ENCODE measurements at places on chromosomes 16 and 17.
A peak's percentile ranks its signal among the peaks of the same experiment; 100 is the strongest.

DNA sequence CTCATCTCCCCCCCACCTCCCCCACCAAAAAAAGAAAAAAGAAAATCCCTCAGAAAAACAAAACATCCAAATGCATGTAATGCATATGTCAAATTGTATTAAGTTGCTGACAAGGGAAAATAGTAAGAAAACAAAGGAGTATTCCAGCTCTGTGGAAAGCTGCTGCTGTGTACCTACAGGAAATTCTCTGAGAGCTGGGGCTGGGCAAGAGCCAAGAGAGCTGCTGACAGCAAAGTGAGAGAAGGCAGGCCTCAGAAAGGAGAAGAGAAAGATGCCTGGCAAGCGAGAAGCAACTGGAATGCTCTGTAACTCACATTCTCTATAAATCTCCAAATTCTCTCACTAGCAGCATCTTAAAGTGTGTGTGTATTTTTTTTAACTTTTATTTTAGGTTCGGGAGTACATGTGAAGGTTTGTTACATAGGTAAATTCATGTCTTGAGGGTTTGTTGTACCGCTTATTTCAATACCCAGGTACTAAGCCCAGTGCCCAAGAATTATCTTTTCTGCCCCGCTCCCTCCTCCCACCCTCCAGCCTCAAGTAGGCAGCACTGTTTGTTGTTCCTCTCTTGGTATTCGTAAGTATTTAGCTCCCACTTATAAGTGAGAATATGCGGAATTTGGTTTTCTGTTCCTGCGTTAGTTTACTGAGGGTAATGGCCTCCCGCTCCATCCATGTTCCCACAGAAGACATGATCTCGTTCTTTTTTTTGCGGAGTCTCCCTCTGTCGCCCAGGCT lies 24.4 kb downstream of the CNTROB start:
- no peak for DNase-seq

DNA sequence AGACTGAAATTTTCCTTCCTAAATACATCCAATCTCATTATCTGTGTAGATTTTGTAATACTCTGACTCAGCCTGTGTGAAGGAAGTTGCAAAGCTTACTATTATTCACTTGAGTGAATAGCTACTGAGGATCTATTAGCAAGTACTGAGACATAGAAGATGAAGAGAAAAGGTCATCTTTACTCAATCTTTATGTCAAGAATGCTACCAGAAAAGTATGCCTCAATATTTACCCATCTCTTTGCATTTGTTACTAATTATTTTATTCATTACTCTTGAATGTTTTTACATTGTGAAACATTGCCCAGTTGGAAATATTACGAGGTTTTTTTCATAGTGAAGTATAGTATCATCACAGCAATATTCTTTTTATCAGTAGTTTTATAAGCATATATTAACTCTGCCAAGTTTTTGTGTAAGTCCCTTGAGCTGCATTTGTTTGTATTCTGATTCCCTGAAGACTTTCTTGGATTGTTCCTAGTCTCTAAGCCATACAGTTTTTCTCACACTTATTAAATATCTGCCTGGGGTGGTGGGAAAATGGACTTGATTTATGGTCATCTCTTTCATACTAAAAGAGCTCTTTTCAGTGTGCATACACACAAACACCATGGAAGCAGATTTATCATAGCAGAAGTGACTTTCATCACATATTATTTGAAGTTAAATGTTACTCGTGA lies 110.4 kb downstream of the MRTFB start:
- DNase-seq: no peak

GRCh38 chr17:40303708-40304551 lies 5.0 kb upstream of the RARA start:
- DNase-seq: no peak

DNA sequence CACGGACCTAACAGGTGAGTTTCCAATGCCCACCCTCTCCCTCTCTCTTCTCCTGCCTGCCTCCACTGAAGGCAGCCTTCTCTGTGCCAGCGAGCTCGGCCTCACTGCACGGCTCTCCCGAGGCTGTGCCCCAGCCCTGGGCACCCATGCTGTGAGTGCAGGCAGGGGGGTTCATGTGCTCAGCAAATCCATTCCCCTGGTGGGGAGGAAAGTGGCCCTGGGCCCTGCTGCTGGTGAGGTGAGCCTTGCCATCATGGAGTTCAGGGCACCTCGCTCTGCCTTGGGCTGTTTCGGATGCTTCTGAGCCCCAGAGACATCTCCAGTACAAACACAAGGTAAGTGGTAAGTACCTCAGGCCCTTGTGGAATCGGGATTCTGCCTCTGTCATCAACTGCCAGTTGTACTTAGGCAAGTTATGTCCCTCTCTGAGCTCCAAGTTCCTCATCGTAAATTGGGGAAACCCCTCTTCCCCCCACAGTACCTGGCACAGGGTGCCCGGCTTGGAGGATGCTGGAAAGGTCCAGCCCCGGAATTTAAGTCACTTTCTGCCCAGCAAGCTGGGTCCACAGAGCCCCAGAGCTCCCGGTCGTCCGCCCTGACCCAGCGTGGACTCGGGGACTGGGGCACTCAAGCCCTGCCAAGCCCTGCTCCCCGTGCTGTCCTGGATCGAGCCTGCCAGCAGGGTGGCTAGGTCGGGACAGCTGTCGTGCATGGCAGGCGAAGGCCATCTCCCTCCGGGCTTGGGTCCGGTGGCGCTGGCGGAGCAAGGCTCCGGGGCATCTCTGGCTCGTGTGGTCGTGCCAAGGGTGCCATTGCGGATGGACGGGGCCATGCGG lies 684 bp upstream of the NUDT16L1 start:
- DNase-seq: peak; percentile 18

DNA sequence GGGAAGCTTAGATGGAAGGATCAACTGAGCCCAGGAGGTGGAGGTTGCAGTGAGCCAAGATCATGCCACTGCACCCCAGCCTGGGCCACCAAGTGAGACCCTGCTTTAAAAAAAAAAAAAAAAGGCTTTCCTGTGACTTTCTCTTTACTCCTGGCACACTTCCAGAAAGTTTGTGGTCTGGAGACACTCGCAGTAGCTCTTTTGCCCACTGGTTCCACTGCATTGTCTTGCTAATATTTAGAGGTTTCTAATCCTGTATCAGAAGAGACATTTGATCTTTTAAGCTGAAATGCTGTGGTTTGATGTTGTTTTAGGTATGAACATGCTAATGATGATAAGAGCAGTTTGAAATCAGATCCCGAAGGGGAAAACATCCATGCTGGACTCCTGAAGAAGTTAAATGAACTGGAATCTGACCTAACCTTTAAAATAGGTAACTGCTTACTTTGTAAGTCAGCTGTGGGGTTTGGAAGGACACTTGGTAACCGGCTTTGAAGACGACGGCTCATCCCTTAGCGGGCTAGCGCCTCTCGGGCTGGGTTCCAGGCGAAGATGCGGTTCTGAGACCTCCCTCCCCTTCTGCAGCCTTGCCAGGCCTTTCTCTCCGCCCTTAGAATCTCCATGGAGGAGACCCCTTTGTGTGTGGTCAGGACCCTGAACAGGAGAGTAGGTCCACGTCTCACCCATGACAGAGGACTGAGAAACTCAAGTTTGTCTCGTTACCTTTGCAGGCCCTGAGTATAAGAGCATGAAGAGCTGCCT lies 23.1 kb downstream of the NTAN1 start:
- DNase-seq: peak; percentile 26

DNA sequence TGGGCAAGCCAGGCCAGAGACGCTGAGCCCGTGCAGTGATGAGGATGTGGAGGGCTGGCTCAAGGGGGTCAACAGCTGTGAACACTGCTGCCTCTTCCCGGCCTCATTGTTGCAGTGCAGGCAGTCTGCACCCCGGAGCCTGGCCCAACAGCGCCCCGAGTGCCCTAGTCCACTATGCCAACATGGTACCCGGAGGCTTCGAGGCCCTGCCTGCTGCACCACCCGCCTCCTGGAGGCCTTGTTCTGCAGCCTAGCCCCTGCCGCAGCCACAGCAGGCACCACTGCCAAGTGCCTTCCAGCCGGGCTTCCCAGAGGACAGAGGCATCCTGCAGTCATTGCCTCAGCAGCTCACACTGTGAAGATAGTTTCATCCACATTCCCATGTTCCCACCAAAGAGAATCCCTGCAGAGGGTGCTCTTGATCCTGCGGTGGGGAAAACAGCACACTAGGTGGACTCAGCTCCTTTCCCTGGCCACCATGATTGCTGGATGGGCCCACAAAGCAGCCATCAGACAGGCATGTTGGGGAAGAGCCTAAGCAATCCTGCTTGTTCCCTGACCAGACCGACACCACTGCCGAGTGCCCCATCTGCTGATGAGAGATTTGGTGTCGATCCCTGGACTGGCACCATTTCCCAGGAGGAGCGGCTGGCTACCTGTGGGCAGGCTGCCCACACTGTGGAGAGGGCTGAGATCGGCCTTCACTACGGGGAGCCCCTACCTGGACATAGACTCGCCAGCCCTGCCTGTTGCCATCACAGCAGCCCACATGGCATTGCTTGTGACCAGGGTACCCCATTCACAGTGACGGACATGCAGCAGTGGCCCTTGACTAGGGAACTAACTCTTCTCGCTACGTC lies 44.9 kb downstream of the USP22 start:
- DNase-seq: no peak
